Liver (tissue), 10 donors: ENCODE measurements at places on chromosomes 1 and 21. TPM values are rescaled to one million over a fixed set of nuclear protein-coding genes. Genes with fewer than 3 reads are reported as not detected.

DNA sequence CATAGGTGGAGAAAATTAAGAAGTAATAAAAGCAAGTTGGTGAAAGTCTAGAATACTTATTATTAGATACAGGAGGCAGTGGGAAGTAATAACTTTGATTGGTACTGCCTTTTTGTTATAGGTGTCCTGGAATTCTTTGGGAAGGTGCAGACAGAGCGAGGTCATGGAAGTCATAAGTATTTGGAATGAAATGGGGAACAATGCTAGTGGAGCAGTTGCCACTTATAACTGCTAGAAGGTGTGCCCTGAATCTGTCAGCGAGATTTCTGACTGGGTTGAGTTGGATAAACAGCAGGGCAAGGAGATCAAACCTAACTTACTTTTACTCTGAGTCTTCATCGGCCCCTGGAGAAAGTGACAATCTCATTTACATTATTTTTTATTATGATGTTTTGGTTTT lies 69.6 kb downstream of the LHX9 start:
- DNase-seq, result no peak

- DNase-seq, result no peak
These were observed 14.6 kb upstream of the GUCA2B start for GRCh38 chr1:42138586-42138985.

GRCh38 chr1:88472298-88472697 lies 211.8 kb upstream of the PKN2 start:
- DNase-seq, result no peak

DNA sequence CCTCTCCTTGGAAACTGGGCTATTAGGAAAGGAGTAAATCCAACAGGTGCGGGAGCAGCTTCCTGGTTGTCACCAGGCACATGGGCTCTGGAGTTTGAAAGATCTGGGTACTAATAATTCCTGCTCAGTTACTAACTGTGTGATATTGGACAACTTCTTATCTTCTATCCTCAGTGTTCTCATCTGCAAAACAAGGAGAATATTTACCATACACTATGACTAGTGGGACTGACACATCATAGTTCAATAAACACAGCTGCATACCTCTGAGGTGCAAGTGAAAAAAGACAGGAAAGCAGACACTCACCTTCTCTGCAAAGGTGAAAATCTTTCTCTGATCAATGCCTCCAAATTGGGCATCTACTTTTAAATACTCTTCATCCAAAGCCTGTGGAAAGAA lies 19.7 kb downstream of the YARS1 start:
- DNase-seq, result no peak

DNA sequence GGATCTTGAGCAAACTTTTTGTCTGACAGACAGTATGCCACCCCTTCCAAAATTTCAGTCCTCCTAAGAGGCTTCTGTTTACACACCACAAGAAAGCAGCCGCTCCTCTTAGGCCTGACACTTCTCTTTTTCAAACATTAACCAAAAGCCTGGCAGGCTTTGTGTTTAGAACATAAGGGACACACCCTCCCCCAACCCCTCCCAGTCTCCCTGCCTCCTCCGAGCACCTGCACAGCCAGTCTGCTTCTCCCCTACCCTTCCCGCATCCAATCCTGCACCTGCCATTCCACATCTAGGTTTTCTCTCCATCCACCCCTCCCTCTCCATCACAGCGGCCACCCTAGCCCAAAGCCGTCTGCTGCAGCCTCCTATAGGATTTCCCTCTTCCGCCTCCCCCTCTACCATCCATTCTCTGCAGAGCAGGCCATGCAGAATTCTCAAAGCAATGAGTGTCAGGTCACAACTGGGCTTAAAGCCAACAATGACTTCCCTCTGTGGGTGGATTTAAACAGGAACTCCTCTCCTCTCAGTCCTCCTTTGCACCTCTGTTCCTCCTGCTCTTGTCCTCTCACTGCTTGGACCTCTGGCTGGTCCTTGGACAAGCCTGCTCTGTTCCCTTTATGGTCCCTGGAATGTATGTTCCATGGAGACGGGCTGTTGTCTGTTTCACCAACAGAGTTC lies 478.2 kb downstream of the NPHP4 start:
- DNase-seq, result no peak

DNA sequence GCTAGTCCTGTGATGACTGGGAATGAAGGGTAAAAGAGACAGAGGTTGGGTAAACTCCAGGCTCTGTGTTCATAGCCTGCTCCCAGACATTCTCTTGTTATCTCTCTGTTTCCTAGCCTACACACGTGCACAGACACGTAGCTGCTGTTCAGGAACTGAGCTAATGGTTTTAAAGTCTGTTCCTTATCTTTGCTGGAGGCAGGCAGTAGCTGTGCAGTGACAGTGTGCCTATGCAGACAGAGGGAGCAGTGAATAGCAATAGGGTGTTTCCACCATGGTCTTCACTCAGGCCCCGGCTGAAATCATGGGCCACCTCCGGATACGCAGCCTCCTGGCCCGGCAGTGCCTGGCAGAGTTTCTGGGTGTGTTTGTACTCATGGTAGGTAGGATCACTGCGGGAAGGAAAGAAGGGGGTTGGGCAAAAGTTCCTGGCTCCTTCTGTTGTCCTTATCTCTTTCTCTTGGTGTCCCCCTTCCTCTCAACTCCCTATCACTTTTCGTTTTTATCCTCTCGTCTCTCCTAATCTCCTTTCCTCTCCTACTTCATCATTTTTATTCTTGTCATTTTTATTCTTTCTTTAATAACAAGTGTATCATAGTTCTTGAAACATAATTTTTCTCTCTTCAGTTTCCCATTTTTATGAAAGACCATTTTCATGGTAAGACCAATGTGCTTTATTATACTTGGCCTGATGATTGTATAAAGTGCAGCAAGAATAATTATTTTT lies at the start of gene AQP10:
Gene AQP10, plus strand, starts transcription at position 212 of the 727 bp plus-strand sequence. Its CDS starts 63 bp downstream, at position 275.
- no peak for DNase-seq

DNA sequence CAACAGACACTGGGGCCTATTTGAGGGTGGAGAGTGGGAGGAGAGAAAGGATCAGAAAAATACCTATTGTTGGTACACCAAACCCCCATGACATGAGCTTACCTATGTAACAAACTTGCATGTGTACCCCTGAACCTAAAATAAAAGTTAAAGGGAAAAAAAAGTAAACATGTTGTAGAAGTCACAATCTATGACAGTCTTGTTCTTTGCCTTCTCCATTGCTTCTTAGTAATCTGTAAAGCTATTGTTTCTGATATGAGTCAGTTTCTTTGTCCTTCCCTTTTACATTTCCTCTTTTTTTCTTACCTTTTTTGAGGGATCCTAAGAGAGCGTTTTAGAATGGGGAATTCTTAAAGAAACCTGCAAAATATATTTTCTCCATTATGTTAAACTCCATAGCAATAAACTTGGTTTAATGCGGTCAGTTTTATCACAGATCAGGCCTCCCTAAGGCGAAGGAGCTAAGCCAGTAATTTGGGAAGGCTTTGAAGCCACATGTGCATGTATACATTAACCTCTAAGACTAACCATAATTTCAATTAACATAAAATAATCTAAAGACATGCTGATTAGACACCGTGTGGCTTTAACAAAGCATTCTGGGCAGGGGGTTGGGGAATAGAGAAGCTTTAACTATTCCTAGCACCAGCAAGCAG lies 77.8 kb upstream of the C1orf105 start:
- DNase-seq, result no peak

- DNase-seq, result no peak
These were observed 7.8 kb upstream of the PTTG1IP start for GRCh38 chr21:44881198-44881872.

DNA sequence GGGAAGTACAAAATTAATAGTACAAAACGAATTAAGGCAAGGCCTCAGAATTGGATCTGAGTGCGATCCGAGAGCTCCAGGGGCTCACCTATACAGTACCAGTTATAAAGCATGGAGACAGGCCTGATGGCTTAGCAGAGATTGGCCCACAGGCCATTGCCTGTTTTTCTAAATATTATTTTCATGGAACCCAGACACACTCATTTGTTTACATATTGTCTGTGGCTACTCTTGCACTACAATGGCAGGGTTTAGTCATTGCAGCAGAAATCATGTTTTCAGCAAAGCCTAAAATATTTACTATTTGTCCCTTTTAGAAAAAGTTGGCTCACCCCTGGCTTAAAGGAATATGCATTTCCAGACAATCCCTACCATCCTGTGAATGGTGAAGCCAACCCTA lies 578.9 kb downstream of the PLPP3 start:
- no peak for DNase-seq

GRCh38 chr21:31624181-31624580 lies 35.3 kb upstream of the SOD1 start:
- DNase-seq, result no peak

DNA sequence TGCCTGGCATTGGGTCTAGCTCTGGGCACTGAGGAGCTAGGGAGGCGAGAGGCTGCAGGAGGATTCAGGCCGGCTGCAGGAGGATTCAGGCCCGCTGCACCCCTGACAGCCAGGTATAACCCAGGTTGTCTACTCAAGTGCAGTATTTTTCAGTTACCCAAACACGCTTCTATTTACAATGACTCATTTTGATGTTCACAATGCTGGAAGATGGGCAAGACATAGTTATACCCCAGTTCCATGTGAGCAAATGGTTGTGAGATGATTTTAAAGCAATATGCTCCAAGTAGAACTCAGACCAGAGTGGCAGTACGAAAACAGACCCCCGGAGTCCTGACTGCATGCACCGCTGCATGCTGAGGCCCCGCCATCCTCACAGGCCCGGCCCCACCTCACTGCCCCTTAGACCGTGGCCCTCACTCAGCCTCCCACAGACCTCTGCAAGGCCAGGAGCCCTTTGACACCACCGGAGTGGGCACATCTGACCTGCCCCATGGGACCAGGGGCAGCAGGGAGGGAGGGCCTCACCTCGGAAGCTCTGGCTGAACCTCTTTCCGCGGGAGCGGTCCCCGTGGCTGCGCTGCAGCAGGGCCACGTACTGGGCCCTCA lies 553 bp downstream of the LEFTY1 start:
- no peak for DNase-seq

The PLA2G2D gene
- 0.14 TPM for total RNA-seq

The C8B gene
- total RNA-seq, result 151 TPM

The CLCA4 gene
- total RNA-seq, result not detected

DNA sequence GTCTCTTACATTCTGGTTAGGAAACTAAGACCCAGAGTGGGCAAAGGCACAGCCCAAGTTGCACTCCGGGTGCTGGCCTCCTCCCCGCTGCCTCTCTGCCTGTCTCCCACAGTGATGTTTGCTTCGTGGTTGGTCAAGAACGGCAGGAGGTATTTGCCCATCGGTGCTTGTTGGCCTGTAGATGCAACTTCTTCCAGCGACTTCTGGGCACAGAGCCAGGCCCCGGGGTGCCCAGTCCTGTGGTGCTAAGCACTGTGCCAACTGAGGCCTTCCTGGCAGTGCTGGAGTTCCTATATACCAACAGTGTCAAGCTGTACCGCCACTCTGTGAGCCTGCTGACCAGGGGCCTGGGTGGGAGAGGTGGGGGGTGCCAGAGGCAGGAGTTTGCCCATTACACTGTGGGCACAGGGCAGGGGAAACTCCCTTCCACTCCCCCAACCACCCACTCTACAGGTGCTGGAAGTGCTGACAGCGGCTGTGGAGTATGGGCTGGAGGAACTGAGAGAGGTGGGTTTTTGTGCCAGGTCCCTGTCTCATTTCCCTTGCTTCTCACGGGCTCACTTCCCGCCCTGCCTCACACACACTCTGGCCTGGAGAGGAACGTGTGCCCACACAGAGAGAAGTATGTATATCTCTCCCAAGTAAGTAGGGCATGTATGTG lies 1.9 kb downstream of the BTBD19 start:
- DNase-seq, result no peak

DNA sequence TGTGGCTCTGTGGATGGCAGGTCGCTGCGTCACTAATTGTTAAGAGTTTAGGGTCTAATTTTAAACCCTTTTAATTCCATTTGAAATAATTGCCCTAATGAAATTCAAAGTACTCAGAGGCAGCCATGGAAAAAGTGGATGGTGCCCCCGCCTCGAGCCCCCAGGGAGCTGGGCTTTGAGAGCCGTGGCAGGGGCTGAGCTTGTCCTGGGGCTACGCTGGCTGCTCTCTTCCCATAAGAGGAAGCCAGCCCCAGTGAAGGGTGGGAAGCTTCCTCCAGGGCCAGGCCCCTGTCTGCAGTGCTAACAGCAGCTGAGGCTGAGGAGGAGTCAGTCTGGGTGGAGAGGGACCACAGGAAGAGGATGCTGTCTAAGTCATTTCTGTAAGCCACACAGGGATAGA lies 315.0 kb upstream of the POU3F1 start:
- DNase-seq, result no peak

DNA sequence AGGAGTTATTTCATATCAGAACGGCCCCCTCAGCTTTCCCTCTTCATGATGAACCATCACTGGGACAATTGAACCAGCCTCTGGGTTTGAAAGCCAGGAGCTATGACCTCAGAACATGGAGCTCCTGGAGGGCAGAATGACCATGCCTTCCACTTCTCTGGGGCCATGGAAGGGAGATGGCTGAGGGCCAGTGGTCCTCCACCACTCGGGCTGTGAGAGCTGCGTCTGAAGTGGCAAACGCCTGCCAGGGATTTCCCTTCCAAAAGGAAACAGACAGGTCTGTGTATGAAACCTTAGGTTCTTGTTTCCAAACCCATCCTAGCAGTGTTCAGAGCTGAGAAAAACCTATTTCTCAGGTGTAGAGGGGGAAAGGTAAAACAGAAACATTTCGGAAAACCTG lies 22.5 kb downstream of the PKP1 start:
- no peak for DNase-seq

DNA sequence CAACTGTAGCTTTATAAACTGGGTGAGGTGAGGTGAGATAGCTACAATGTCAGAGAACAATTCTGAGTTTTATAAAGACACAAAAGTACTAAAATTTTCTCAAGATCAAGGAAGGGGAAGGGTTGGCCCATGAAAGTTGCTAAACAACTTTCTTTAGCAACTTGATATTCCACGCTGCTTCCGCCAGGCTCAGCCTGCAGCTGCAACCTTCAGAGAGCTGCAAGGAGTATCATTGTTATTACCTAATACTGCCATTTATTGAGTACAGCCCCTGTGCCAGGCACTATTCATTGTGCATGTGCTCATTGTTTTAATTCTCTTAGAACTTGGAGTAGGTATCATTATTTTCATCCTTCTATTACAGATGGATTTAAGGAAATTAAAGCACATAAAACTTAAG lies 34.1 kb upstream of the SUCO start:
- DNase-seq, result no peak

The AVPR1B gene
- not detected for total RNA-seq

The SOX13 gene
- 8.4 TPM for total RNA-seq

DNA sequence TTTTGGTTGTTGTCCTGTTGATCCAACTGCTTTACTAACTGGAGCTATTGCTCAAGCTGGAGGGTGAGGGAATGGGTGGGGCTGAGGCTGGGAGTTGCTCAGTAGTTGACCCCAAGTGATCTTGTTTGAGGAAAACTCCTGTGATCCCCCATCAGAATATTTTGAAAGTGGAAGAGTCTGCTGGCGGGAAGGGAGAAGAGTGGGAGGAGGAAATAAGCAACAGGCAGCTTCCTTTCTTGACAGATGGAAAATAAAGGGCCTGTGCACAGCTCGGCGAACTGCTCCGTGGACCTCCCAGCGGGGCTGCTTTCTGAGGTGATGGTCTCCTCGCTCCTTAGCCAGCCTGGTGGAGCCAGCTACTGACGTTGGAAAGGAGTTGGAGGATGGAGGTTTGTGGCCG lies 199.1 kb upstream of the LMO4 start:
- no peak for DNase-seq

The GPR61 gene
- not detected for total RNA-seq

- DNase-seq, result no peak
These were observed 490.9 kb downstream of the NPHP4 start for GRCh38 chr1:5501206-5501930.
